ENCODE measurements at places on chromosomes 13 and 19.

GRCh38 chr13:46281779-46282178 is 70.1 kb downstream of the LRRC63 start:
- no peak for DNase-seq

- DNase-seq: no peak
Observed at GRCh38 chr13:35785576-35786303, 309.3 kb upstream of the MAB21L1 start.

DNA sequence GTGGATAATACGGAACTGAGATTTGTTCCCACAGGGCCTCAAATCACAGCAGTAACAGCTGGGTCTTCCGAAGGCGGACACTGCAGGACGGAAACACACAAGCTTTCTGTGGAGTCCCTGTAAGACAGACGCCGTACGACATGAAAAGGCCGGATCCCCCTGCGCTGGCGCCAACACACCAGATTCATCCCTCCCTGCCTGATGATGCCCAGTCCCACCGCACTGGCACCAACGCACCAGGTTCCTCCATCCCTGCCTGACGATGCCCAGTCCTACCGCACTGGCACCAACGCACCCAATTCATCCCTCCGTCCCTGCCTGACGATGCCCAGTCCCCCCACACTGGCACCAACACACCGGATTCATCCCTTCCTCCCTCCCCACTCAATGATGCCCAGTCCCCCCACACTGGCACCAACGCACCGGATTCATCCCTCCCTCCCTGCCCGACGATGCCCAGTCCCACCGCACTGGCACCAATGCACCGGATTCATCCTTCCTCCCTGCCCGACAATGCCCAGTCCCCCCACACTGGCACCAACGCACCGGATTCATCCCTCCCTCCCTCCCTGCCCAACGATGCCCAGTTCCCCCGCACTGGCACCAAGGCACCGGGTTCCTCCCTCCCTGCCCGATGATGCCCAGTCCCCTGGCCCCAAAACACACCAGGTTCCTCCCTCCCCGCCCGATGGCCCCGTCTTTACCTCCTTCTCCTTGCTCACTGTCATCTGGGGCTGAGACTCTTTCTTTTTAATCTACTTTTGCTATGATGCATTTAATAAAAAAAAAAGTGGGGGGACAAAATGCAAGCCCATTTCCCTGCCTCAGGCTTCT is 55.1 kb downstream of the RASA3 start:
- DNase-seq: no peak

- no peak for DNase-seq
Observed at GRCh38 chr13:38702669-38703068, 15.8 kb downstream of the FREM2 start.

DNA sequence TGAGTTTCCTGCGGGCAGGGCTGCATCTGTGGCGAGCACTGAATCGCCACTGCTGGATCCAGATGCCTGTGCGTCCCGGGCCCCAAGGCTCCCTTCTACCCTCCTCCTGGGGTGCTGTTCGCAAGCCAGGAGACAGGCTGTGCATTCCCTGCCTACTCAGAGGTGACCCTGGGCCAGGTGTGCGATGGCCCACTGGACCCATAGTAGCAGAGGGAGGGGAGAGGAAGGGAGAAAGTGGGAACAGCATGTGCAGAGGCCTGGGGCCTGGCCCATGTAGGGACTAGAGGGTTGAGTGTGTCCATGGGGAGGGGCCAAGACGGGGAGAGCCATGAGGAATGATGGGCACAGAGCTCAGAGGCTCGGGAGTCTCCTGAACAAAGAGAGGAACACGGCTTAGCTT is 27.3 kb downstream of the CARM1 start:
- no peak for DNase-seq

- no peak for DNase-seq
Observed at GRCh38 chr13:110538632-110539031, 22.9 kb downstream of the RAB20 start.

GRCh38 chr13:98938801-98939200 is 39.1 kb downstream of the DOCK9 start:
- no peak for DNase-seq

DNA sequence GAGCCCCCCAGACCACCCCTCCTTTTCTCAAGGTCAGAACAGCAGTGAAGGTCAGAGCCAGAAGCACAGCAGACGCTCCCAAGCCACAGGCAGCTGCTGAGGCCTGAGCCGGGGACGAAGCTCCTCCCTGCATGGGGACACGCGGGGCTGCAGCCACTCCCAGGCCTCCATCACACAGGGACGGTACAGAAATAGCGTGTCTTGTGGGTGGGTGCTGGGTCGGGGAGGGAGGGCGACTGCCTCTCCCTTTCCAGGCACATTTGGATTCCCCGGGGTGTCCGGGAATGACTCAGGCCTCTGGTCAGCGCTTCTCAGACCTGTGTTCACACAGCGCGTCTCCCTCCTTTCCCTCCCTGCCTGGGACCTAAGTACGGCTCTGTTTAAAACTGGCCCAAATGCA is 33.2 kb downstream of the RASA3 start:
- no peak for DNase-seq

All from stimulated activated CD4-positive, alpha-beta T cell treated with anti-CD3 and anti-CD28 coated beads, TNF-alpha, amount 100 ng/mL, for 48 hours (primary cell).